ENCODE measurements at places on chromosomes 3 and 15.

DNA sequence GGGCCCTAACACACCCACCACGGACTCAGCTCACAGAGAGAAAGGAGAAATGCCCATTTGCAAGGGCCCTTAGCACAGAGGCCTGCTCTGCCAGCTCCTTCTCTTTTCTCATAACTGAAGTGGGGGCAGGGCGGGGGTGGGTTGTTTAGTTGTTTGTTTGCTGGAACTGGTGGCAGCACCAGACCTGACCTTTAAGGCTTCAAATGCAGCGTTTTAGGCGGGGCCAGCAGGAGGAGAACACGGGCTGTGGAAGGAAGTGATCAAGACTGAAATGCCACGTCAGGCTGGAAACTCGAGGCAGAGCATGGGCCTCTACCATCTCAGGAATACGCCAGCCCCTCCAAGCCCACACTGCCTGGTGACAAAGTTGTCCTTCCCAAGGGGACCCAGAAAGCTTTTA lies 9.3 kb downstream of the CACNA2D2 start:
- DNase-seq: no peak

DNA sequence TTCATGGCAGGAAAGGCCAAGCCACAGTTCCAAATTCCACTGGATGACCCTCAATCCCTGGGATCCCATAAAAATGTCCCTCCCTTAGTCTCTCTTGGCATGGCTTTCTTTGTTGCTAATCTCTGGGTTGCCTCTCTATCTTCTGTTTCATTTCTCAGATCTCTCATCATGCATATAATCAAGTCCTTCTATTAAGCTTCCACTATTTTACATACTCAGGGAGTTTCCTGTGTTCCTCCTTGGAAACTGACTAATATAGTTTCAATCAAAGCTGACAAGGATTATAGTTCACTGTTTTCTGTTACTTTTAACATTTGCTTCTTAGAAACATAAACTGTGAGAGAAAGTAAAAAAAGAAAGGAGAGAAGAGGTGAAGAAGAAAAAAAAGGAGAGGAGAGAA lies 113.8 kb upstream of the COL8A1 start:
- DNase-seq: no peak

DNA sequence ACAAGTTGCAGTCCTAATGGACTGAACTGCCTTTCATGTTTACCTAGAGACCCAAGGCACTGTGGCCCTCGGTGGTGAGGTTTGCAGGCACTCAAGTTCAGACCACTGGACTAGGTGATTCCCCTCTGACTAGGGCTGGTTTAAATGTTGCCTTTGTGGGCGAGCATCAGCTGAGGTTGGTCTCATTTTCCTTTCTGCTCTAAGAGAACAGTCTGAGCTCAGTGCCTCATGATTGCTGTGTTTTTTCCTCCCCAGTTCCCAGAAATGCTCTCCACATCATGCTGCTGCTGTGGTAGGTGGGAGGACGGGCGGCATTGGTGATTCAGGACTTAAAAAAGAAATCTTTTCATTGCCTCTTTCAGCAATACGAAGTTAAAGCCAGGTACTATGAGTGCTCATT lies 237.2 kb downstream of the MBNL1 start:
- DNase-seq: no peak

DNA sequence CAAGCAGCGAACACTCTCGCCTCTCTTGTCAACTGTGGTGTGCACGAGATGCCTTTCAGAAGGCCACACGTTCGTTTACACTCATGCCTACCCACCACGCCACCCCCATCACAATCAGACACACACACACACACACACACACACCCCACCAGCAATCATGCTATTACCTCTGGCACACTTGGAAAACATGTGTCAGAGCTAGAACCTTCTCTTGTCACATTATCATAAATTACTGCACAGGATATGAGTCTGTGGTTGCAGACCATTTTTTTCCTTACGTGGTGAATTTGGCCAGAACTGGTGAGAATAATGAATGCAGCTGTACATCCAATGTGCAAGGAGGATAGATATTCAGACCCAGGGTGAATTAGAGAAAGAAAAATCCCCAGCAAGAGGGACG lies 52.4 kb downstream of the TRIM69 start:
- no peak for DNase-seq

DNA sequence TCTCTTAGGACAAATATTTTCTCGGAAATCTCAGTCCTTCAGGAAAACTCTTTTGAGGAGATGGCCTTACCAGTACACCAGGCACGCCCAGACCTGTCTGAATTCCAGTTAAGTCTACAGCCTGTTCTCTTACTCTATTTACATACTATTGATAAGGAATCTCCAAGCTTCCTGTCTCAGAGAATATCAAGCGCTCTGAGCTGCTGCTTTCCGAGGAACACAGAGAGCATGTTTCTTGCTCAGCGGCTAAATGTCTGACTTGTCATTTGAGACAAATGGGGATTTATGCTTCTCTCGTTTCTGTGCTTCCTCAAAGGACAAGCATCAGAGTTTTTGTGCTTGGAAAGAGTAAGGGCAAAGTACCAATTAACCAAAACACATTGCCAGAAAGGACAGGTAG lies 112.4 kb upstream of the CCDC54 start:
- no peak for DNase-seq

DNA sequence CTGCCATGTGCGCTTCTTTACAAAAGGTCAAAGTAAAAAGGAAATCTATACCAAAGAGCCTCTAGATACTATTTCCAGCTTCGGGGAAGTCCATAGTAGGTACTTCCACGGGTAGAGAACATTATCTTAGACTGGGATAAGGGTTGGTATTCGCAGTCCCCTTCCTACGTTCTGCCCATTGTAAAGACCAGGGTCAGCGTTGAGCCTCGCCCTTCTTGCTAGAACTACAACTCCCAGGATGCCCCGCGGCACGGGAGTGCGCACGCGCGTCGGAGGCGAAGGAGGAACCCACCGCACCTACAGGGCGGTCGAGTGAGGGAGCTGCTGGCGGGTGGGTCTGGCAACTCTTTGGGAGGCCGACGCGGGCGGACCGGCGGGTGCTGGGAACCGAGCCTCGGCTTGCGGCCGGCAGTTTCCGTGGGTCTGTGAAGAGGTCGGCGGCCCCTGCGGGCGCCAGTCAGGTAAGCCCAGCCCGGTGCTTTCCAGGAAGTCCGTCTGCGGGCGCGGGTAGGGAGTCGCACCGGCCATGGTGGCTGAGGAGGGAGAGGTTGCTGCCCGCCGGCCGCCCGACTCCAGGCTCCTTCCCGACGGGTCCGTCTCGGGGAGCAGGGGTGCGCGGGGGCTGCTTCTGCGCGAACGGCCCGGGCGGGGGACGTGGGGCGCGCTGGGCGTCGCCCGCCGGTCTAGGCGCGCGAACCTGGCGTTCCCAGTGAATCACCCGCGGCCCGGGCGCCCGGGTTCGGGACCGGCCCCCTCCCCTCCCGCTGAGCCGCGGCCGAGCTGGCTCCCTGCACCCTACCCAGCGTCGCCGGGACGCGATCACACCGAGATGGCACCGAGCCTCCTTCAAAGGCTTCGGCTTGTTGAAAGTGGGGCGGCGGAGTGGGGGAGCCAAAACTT lies at the start of gene TMOD3:
TMOD3 (plus strand) TSS at position 278 of the 900 bp plus-strand sequence. CDS start 33,232 bp downstream, outside the sequence.
- DNase-seq: peak; percentile 92

Data from CD4-positive, alpha-beta T cell treated with Interleukin-10 for 1 hour (primary cell).